Activated naive CD8-positive, alpha-beta T cell treated with anti-CD3 and anti-CD28 coated beads, Interleukin-2, amount 10 ng/mL, durations not matched to agents 7 days and 5 days (primary cell): ENCODE measurements at places on chromosomes 5 and 9. TPM values are rescaled to one million over a fixed set of nuclear protein-coding genes. Genes with fewer than 3 reads are reported as not detected.
A peak's percentile ranks its signal among the peaks of the same experiment; 100 is the strongest.

DNA sequence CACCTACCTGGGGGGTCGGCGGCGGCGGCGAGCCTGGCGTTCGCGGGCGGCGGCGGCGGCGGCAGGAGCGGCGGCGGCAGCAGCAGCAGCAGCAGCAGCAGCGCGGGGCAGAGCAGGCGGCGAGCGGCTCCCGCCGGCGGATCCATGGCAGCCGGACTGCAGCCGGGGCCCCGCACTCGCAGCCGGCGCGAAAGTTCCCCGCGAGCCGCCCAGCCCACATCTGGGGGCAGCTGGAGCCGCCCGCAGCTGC, 153 bp downstream of the ADAMTS2 start:
- peak; percentile 33 for DNase-seq

DNA sequence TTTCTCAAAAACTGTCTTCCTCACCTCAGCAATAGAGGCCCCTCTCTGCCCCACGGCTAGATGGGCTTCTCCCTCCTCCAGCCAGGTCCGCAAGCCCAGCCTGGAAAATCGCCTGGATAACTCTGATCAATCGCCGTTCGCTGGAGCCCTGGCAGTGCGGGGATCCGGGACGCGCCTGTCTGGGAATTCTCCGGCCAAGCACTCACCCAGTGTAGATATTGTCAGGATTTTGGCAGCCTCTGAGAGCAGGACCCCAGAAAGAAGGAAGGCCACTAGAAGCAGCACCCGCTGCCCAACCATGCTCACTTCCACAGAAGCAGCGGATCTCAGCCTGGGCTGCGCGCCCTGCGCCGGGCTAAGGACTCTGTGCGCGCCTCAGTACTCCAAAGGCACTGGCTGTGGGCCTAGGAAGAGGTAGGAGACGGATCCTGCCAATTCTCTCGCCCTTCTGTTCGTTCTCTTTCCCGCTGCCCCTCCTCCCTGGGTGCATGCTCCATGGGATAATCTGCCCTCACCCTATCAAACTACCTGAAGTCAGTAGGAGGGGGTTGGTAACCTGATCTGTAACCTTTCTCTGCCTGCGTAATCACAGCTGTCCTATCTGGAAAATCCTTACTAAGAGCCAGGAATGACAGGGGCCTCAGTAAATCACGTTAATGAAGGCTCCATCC, at the start of gene UGT3A1:
Gene UGT3A1, minus strand, starts transcription at position 450 of the 671 bp plus-strand sequence. Its CDS starts 150 bp downstream, at position 300.
- DNase-seq = no peak

DNA sequence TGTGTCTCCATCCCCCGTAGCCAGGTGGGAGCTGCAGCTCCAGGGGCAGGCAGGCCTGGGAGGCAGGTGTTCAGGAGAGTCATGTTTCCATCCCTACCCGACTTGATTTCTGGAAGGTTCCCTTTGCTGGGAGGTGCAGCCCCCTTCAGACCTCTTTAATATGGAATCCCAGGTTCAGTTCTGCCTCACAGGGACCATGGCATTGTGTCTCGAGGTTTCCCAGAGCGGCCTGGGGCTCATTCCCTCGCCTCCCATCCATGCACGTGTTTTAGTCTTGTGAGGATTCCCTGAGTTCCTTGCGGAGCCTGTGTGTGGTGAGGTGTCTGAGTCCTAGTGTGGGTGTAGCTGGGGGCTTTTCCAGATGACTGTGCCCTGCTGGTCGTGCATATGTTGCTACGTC, 16.5 kb upstream of the AHRR start:
- no peak for DNase-seq

- DNase-seq = no peak
These were observed 49.1 kb downstream of the GNA14 start for GRCh38 chr9:77598991-77599390.

DNA sequence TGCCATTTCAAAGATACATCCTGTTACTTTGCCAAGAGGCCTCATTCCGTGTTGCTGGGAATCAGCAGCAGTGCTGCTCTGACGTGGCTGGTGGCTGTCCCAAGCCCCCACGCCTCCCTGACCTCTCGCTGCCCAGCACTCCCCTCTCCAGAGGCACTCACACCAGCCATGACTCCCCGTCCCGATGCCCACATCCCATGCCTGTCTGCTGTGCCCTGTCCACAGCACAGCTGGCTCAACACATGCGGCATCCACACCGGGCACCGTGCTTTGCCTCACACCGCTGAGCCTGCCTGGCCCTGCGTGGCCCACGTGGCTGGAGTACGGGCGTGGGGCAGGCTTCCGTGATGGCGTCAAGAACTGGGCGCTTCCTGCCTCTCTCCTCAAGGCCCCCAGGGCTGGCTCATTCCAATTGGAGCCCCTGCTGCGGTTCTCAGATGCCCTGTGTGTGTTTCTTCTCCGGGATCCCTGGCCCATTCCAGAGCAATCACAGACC, 7.8 kb upstream of the LCN1 start:
- no peak for DNase-seq

DNA sequence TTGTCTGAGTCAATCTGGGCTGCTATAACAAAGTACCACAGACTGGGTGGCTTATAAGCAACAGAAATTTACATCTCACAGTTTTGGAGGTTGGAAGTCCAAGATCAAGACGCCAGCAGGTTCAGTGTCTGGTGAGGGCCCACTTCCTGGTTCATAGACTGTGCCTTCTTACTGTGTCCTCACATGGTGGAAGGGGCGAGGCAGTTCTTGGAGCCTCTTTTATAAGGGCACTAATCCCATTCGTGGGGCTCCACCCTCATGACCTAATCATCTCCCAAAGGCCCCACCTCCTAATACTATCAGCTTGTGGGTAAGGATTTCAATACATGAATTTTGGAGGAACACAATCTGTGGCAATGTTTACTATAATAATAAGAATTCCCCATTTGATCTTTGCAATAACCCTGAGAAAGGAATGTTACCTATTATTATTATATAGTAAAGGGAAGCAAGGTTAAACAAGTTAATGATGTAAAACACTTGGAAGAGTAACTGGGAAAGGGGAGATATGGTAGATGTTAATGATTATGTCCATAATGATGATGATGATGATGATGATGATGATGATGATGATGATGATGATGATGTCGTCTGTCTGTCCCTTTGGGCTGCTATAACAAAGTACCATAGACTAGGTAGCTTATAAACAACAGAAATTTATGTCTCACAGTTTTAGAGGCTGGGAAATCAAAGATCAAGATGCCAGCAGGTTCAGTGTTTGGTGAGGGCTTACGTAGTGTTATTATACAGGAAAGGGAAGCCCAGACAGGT, 40.8 kb downstream of the WHRN start:
- no peak for DNase-seq

DNA sequence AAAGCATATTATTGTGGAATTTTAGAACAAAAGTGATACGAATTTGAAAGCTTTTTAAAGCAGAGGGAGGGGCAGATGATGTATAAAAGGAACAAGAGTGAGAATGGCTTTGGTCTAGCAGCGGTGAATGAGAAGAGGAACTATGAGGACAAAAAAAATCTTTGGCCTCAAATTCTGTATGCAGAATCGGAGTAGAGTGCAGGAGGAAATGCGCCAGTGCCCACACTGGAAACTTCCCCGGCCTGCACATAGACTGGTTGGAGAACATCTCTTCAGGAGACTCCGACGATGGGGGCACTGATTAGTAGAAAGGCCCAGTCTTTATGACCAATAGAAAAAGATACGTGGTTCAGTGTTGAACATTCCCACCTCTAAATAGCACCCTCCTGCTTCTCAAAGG, 51.3 kb downstream of the SLC46A2 start:
- DNase-seq = no peak

DNA sequence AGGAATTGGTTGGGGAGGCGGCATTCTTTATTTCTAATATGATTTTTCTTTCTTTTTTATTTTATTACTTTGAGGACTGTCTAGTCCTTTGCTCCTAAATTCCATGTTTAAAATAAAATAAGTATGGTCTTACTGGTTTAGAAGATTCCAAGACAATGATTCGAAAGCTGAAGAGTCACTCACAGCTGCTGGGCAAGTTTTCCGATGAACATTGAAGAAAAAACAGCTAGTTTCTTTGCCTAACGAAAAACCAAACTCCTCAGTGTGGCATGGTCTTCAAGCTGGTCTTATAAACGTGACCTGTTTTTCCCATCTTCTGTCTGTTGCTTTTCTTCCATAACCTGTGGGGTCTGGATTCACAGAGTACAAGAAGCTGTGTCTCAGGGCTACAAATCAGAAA, 25.1 kb downstream of the ZNF474 start:
- DNase-seq = no peak

DNA sequence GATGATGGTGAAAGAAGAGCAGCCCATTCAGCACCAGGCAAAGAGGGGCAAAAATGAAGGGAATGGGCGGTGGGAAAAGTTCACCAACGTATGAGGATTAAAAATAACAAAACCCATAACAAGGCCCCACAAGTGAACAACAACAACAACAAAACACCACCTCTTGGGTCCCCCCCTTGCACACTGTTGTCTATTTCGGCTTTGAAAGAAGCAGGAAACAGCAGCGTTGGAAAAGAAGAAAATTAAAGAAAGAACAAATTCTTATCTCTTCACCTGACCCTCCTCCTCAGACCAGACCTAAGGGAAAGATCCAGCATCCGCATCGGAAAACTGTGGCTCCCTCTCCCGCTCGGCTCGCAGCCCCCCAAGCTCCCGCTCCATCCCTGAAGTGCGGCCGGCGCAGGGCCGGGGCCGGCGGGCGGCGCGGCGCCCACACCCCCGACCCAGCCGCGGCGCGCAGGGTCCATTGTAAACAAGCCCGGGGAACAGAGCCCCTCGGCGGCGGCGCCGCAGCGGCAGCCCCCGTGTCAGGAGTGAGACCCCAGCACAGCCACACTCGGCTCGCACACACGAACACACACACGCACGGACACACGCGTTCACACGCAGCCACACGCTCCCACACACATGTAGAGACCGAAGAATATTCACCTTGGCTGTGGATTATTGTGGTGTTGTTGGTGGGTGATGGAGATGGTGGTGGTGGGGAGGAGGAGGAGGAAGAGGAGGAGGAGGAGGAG, 535 bp downstream of the RFX3 start:
- DNase-seq = peak; percentile 65

- DNase-seq = no peak
These were observed 68.7 kb upstream of the FSTL4 start for GRCh38 chr5:133680830-133681565.

DNA sequence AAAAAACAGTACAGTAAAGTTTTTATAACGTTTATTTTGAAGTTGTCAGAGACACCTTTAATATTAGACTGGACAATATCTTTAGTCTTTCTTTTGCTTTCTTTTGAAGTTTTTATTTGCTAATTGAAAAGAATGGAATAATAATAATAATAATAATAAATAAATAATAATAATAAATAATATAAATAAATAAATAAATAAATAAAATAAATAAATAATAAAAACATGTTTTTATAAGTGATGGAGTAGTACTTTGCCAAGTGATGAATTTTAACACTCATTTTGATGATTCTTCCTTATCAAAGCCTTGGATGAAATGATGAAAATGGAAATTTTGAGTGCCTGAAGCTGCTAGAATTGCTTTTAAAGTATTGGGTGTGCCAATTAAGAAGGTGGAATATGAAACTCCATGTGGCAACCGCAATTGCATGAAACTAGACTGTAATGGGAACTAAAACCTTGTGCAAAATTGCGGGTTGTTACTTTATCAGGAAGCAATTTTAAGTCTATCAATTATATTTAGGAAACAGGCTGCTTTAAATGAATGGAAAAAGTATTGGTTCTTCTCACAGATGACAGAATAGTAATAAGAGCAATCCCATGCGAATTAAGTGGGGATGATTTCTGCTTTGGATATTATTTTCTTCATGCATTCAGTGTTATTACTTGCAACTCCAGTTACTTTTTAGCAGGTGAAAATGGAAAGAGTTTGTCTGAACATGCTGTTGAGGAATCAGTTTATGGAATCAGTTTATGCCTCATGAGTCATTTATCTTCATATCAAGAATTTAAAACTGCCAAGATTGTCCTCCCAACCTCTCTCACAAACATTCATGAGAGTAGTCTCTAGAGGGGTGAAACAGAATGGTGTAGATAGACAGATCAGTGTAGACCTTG, 4.6 kb downstream of the ANXA1 start:
- DNase-seq = no peak

DNA sequence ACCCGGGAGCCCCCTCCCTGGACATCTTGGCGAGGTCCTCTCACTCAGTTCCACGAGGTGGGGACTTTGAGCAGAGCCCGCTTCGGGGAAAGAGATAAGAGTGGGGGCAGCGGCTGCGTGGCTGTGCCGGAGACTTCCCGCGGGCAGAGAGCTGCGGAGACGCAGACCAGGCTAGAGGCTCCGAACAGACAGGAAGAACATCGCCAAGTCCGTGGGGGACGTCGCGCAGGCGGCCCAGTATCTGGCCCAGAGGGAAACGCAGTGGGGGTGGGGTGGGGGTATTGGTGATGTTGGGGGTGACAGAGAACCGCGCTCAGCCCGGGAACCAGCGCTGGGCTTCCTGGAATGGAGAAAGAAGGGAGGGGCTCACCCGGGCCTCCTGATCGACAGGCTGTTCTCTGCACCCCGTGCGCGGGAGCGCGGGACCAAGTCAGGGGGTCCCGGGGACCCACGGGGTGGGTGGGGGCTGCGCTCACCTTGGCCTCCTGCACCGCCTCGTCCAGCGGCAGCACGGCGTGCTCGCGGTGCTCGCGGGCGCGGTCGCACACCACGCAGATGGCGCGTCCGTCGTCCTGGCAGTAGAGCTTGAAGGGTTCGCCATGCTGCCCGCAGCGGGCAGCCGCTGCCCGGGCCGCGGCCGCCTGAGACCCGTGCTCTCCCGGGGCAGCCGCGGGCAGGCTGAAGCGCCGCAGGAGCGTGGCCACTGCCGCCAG, 727 bp downstream of the TRIM7 start:
- DNase-seq = peak; percentile 64

DNA sequence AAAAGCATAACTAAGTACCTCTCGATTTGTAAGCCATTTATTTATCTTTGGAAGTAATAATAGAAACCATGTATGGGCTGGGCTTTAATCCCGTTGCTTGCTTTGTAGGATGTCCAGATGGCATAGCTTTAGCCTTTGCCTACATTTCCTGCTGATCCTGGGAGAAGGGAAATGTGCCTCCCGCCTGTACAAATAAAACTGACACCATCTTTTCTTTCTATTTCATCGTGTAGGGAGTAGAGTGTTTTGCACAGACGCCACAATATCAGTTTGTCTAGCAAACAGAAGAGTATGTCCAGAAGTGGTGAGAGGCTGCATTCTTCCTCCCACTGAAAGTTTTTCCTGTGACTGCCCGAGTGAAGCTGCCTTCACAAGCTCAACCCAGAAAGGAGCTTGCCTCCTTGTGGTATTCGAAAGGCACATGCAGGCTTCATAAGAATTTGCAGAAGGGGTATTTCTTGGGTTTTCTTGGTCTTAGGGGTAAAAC, 24.7 kb upstream of the TJP2 start:
- no peak for DNase-seq

Gene WDR31
- total RNA-seq = 1.00 TPM

Gene C9orf152
- not detected for total RNA-seq

Gene FAM81B
- not detected for total RNA-seq

Gene FOXD4L4
- total RNA-seq = 0.55 TPM

Gene P4HA2
- 10.7 TPM for total RNA-seq

Gene MOB3B
- 3.6 TPM for total RNA-seq
